ENCODE measurements at places on chromosomes 3 and 15.

GRCh38 chr3:146823622-146824021, 218.5 kb upstream of the PLSCR5 start:
- DNase-seq, result no peak

DNA sequence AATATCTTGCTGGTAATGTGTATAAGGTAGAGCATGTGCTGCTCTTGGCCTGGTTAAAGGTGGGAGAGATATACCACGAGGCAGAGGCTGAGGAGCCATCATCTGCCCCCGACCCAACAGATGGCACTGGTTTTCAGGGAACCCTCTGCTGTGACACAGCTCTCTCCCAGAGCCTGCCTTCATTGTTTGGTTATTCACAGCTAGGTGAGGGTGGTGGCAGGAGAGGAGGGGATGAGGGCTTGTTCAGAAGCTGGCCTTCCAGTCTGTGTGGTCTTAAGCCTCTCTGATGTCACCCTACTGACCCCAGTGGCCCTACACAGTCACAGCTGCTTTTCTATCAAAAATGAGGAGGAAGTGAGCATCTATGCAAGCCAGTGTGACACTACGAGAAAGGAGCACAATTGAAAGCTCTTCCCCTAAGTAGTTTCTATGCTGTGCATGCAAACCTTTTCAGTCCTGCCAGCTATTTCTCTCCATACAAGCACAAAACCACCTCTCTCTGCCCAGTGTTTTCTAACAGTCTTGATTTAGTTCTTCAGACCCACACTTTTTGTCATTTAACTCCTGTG, 258.4 kb upstream of the AGTR1 start:
- DNase-seq, result no peak

DNA sequence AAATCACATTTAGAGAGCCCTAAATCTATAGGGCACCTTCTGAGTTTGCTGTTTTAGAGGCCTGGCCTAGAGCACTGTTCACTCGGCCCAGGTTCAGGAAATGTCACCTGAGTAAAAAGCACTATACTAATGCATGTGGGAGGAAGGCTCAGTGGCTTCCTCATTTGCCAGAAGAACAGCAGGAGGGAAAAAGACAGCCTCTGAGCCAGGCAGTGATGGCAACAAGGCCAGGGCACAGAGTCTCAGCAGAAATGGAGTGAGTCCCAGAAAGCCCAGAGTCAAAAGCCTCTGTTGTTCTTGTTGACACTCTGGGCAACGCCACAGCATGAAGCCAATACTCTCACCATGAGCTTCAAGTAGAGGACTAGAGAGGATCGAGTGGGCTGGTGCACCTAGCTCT, 25.9 kb downstream of the LTF start:
- no peak for DNase-seq

- DNase-seq, result no peak
Observed at GRCh38 chr3:194337965-194338753, 13.0 kb downstream of the CPN2 start.

DNA sequence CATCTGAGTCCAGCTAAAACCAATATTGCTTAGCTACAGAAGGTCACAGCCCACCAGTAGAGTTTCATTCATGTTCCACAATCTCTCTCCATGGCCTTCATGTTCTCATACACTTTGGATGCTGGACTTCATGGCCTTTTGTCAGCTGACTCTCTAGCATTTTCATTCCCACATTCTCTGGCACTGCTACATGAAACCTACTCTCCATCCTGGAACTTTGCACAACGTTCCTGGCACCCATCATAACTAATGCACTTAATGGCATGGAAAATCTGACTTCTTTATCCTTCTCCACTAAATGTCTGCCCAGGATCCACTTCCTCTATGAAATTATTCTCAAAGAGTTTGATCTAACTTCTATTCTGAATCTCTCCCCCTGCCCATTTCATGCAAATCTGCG, 56.9 kb downstream of the SLC9A9 start:
- no peak for DNase-seq

All from NCI-H226 (cell line).